ENCODE measurements at places on chromosomes 16 and 17.

GRCh38 chr17:3740611-3741073 lies 16.9 kb downstream of the HASPIN start:
- no peak for DNase-seq

- no peak for DNase-seq
These were observed 61.9 kb downstream of the ZFHX3 start for GRCh38 chr16:72985995-72986394.

DNA sequence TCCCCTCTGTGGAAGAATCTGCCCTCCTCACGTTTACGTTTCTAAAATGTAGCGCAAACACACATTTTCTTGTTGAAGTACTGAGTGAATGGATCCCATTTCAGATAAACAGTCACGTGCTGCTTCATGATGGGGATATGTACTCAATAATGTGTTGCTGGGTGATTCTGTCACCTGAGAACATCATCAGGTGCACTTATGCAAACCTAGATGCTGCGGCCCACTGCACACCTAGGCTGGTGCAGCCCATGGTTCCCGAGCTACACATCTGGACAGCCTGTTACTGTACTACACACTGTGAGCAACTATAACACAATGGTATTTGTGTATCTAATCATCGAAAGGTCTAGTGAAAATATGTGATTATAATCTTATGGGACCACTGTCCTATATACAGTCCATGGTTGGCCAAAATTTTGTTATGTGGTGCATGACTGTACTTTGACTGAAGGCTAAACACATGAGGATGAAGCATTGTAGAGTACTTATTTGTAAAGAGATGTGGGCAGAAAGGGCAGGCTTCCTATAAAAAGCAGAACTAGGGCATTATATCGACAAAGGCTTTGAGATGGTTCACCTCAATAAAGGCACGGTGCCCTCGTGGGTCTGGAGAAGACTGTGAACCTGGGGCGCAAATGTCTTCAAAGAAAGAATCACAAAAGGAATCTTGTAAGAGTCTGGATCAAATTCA lies 26.3 kb downstream of the MARF1 start:
- no peak for DNase-seq

GRCh38 chr17:79925242-79925957 lies 86.2 kb upstream of the CBX4 start:
- DNase-seq, result peak; percentile 50

DNA sequence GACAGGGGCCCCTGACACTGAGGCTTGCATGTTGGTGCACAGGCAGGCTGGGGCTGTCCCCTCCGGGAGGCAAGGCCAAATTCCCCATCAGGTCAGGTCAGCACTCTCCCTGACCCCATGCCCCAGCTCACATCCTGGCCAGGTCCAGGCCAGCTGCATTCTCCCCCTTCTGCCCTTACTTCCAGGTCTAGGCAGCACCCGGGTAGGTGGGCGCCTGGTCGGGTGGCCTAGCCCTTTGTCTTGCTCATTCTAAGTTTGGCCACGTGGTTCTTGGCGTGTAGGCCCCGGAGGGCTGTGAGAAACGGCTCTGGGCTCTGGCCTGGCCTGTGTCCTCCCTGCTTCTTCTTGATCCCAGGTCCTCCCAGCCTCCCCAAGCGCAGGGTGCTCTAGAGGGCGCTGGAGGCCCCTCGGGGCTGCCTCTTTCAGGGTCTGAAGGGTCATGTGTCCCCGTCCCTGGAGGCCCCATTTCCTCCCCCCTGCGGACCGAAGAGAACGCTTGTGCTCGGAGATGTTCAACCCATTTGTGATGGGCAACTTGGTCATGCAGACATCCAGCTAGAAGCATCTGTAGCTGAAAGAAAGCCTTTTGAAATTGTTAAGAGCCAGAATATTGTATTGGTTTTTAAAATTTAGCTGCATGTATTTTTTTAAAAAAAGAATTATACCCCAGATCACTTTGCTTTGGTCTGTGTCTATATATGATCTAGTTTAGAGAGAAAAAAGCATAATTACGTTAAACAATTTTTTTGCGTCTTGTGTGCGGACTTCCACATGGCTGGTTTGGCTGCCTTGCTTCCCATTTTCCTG lies 6.7 kb downstream of the BAHCC1 start:
- DNase-seq, result no peak

GRCh38 chr16:3494386-3494973 lies 809 bp downstream of the C16orf90 start:
- DNase-seq, result no peak

GRCh38 chr16:7584561-7584960 lies 251.9 kb downstream of the RBFOX1 start:
- DNase-seq, result no peak

GRCh38 chr17:78995761-78996451 lies 13.7 kb downstream of the CANT1 start:
- no peak for DNase-seq

GRCh38 chr17:8608001-8608400 lies 22.5 kb downstream of the MYH10 start:
- no peak for DNase-seq
